Mammary epithelial cell (primary cell): ENCODE measurements at places on chromosomes 7 and 10. TPM values are rescaled to one million over a fixed set of nuclear protein-coding genes. Genes with fewer than 3 reads are reported as not detected.

DNA sequence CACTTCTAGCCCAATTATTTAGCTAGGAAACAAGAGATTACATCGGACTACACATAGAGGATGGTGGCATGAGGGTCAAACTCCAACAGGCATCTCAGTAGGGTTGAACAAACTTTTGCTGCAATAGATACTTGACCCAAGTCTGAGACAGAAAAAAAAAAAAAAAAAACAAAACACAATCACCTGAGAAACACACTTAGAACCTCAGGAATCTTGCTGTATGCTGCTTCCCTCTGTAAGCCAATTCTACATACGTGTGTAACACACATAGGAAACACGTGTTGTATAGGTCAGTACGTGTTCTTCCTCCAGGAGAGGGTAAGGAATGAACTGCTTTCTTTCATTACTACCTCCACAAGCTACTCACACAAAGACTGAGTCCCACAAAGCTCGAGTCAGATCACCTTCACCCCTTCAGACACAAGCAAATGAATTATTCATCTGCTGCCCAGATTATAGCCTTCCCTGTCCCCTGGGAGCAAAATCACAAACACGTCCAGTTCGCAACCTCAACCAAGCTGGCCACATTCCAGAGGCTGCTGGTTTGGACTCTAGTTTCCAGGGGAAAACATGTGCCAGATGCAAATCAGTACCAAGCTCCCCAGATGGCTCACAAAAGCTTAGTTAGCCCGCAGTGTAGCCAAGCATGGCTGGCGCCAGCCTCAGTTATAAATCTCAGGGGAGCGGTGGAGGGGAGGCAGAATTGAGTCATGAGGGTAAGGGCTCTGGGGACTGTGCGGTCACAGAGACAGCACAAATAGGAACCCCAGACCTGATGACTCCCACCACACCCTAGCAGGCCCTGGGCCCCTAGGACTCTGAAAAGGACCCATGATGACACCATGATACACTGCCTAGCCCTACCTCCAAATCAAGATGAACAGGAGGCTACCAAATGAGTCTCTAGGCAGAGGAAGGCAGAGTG lies 15.1 kb downstream of the PSAP start:
- peak; percentile 30 for DNase-seq

DNA sequence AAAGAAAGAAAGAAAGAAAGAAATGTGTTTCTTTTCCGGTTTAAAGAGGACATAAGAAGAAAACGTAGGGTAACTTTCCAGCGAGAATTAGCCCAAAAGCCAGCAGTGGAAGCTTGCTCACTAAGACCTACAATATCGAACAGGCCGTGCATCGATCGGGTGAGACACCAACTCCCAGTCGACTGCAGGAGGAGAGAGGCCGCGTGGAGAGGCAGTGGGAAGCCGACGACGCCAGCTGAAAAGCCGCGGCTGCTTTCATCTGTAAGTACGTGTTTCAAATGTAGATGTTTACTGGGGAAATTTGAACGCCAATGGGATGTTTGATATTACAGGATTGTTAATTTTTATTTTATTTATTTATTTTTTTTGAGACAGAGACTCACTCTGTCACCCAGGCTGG lies 28.6 kb upstream of the GIMAP8 start:
- no peak for DNase-seq

RNF32 gene
- polyA plus RNA-seq = 1.00 TPM

DNA sequence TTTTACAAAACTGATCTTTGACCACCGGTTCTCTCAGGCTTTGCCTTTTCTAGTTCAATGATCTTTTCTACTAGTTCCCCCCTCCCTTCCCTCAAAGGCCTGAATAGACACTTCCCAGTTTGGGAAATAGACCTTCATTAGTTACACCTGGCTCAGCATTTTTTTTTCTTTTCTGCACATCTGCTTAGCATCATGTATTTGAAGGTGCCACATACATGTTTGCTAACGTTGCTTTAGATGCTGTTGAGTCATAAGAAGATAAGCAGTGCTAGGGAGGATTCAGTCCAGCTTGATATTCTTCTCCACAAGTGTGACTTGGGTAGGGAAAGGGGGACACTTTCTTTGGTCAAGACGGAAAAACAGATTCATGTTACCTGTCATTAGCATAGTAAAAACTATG lies 78.3 kb downstream of the BICC1 start:
- no peak for DNase-seq

- DNase-seq = no peak
Observed at GRCh38 chr7:121388950-121389349, 7.2 kb downstream of the FAM3C start.

- peak; percentile 25 for DNase-seq
Observed at GRCh38 chr7:80078159-80078731, 56.4 kb upstream of the GNAI1 start.

DNA sequence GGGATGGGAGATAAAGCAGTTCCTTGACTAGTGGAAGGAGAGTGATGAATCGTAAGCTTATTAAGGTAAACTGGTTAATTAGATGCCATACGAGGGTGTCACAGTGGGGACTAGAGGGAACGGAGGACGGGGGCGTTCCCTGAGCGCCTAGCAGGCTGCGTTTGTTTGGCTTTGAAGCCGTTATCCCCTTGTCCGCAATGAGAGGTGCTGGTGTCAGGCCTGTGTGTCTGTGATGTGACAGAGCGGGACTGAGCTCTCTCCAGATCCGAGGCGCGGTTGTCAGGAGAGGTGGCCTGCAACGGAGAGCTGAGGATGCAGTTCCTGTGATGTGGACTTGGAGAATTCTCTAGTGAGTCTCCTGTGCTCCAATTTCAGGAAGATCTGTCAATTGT lies 60.0 kb upstream of the PRPS1L1 start:
- no peak for DNase-seq

DNA sequence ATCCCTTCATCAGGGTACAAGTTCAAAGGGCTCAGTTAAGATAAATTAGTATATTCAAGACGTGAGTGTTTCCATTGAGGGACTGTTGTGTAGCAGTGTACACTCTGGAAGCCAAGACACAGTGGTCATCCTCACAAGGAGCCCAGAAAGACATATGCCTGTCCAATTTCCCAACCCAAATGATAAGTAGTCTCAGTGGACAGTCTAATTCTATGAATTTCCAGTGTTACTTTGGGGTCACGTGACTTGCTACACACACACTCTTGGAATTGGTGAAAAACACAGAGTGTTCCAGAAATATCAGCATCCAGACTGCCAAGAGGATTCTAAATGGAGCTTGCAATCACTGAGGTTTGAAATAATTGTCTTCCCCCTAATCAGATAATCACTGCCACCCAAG lies 365.1 kb downstream of the WDR11 start:
- no peak for DNase-seq

CALCR gene
- polyA plus RNA-seq = not detected

CBLL1 gene
- 17.9 TPM for polyA plus RNA-seq

DNA sequence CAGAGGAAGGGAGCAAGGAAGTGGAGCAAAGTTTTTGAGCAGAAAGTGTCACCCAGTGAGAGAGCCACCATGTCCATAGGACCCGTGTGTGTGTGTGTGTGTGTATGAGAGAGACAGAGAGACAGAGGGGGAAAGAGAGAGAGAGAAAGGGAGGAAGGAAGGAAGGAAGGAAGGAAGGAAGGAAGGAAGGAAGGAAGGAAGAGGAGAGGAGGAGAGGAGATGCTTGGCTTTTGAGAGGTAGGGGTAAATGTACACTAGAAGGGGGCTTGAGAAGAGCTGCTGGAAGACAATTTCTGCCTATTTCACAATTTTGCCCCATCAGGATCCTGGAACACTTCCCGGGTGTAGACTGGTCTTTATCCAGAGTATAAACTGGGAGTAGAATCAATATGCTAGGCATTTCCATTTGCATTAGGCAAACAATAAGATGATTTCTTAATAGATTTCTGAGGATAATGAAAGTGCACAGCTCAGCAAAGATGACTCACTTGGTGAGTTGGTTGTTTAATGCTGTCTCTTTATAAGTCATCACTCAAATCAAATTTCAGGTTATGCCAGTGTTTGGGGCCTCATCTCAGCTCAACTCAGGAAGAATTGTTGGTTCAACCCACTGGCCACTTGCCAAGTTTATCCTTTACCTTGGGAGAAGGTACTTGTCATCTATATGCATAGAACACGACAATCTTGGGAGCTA lies 70.0 kb upstream of the FAM13C start:
- peak; percentile 67 for DNase-seq

CLCN1 gene
- 0.09 TPM for polyA plus RNA-seq

DNA sequence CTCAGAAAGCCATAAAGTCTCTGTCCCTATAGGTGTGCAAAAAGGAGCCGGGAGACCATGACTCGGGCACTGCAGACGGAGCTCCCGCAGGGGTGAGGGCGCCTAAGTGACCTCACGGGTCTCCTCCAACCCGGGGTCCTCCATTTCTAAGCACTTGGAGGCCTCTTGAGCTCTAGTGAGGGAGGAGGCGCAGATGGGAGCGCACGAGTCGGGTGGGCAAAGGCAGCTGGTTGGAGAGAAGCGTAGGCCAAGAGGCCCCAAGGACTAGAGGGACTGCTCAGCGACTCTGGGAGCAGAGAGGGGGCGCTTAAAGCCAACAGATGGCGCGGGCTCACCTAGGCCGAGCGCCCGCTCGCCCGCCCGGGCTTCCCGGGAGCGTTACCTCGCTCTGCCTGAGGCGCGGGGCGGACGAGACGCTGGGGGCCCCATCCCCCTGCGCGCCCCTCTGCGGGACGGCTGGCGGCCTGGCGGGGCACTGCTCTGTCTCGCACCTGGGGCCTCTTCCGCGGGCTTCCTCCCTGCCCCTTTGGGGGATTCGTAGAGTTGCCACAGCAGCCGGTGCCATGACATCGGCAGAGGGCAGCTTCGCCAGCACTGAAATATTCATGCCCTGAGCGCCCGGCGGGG lies 523 bp upstream of the CDH23 start:
- no peak for DNase-seq

GRID1 gene
- 0.02 TPM for polyA plus RNA-seq

KBTBD2 gene
- polyA plus RNA-seq = 14.2 TPM

SPDYE6 gene
- not detected for polyA plus RNA-seq

- DNase-seq = peak; percentile 45
Observed at GRCh38 chr10:14585287-14586193, 189.2 kb downstream of the FAM107B start.

DNA sequence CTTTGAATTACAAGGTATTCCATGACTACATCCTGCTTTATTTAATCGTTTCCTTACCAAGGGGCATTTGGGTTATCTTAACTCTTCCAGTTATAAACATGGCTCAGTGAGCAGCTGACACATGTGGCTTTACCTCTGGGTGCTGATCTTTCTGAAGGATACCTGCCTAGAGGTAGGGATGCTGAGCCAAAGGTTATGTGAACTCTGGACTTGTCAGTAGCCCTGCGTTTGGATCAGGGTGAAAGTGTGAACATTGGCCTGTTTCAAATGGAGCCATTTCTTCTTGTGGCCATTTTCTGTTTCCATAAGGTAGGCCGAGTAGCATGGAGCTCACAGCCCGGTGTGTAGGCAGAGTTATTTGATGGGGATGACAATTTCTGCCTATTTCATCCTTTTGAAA lies 29.2 kb downstream of the SNX10 start:
- DNase-seq = no peak

WNT8B gene
- not detected for polyA plus RNA-seq

PIK3AP1 gene
- not detected for polyA plus RNA-seq

GRCh38 chr10:126921974-126922525 lies 16.8 kb downstream of the DOCK1 start:
- peak; percentile 23 for DNase-seq

GRCh38 chr7:20409961-20410360 lies 79.3 kb downstream of the ITGB8 start:
- DNase-seq = no peak

MMP21 gene
- not detected for polyA plus RNA-seq

NEURL1 gene
- 0.10 TPM for polyA plus RNA-seq

- no peak for DNase-seq
Observed at GRCh38 chr7:84245835-84246234, 51.2 kb upstream of the SEMA3A start.

GRCh38 chr7:140082770-140083169 lies 20.0 kb upstream of the PARP12 start:
- DNase-seq = no peak

DNA sequence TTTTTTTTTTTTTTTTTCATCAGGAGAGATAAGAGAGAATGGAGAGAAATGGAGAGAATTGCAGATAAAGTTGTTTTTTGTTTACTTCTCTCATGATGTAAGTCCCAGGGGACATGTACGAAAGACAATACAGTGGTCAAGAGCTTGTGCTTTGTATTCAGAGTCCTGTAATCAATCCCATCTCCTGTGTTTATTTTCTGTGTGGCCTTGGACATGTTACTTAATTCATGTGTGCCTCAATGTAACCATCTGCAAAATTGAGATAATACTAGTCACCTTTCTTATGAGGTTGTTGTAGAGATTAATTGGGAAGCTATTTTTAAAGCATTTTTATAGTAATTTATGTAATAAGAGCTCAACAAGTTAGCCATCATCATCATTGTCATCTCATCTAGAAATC lies 117.5 kb downstream of the CDK14 start:
- no peak for DNase-seq

DNA sequence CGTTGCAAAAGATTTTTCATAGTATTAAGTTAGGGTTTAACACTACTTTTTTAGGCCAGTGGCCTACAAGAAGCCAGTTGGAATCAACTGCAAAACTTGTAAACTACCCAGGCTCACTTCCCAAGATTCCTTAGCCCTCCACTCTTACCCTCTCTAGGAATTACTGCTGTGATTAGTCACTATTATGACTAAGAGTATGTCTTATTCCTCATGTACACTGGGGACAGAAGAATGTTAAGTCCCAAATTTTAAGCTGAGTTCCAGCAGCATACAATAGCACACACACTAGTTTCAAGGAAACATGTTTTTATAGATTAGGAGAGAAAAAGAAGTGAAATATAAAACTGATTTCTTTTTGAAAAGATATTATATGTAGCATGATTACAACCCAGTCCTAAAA lies 42.8 kb downstream of the FBXL13 start:
- DNase-seq = no peak

DNA sequence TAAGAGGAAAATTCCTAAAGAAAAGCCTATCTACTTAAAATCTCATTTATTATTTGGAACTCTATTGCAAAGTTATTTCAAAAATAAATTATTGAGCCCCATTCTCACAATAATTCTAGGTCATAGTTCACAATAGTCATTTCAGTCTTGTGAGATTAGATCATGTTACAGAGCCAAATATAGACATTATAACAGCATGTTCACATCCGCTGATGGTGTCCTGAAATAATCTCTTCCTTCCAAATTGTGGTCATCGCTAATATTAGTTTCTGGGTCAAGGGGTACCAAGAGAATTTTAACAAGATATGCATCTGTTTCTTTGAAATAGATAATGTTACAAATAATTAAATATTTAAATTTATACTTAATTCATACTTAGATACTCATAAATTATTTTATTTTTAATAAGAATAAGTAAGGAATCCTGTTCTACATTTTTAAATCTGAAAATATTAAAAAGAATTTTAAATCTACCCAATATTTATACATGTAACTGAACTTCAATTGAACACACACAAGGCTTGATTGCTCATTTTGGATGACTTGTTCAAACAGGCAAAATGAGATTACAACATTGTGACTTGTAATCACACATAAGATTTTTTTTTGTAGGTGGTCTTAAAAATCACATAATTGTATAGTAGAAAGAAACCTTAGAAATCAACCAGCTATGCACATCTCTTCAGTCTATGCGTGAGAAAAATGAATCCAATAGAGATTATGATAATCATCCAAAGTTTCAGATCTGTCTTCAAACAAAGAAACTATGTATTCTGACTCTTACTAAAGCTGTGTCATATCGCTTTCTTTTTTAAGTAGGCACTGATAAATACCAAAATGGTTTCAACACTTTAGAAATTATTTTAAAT lies 13.1 kb downstream of the GNAT3 start:
- peak; percentile 76 for DNase-seq

HOXA2 gene
- polyA plus RNA-seq = 1.3 TPM
